ENCODE measurements at places on chromosomes 6 and 20. TPM values are rescaled to one million over a fixed set of nuclear protein-coding genes. Genes with fewer than 3 reads are reported as not detected.

Gene TFAP2A
- total RNA-seq, result 2.1 TPM

Gene GRIK2
- not detected for total RNA-seq

Gene BAG2
- 12.2 TPM for total RNA-seq

- peak; percentile 94 for DNase-seq
Observed at GRCh38 chr6:71478834-71479541, 190.4 kb downstream of the OGFRL1 start.

DNA sequence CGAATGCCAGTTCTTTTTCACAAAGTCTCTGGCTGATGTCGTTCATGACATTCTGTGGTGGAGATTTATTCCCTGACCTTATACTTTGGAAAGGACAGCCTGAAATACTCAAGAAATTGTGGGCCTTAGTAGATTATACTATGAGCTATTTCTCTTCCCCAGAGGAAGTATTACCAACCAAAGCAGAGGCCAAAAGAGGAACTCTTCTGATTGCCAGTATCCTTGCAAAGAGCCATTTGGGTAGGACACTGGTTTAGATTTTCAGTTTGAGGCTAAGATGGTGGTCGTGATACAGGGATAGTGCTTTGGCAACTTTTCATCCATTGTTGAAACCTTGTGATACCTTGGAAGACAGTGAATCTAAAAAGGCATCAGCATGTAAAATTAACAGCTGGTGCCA lies 327.3 kb downstream of the HACE1 start:
- DNase-seq, result no peak

DNA sequence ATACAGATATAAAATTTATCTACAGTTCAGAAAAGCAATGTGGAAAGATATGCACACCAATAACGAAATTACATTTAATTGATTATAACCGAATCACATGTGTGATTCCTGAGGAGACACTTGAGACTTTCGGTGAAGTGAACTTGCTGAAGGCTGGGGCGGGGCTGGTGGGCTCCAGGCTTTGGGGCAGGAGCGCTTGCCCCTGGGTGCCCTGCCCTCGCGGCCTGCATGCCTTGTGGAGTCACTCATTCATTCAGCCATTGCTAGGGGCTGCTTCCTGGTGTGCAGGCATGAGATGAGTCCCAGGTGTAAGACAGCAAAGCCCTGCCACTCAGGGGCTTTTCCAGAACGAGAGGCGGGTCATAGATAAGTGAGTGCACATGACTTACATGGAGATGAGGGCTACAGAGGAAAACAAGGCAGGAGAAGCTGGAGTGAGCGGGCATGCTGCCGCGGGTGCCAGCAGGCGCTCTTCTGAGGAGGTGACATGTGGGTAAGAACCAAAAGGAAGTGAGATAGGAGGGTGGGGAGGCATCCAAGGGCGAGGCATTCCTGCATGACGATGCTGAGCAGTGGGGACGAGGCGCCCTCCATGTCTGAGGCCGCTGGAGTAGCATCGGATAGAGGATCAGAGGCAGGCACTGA lies 88.7 kb downstream of the BMP7 start:
- DNase-seq, result no peak

All from pulmonary artery endothelial cell (primary cell).